Naive B cell (primary cell): ENCODE measurements at places on chromosomes 7 and 10.

DNA sequence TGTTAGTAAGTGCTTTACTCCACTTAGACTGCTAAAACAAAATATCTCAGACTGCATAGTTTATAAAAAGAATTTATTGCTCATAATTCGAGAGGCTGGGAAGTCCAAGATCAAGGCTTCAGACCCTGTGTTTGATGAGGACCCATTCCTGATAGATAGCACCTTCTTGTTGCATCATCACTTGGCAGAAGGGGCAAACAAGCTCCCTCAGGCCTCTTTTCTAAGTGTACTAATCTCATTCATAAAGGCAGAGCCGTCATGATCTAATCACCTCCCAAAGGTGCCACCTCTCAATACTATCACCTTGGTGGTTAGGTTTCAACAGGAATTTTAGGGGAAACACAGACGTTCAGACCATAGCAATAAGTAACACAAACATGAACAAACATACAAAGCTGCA, 55.4 kb downstream of the CRPPA start:
- no peaks in the 10 kb centered on the region for H3K36me3 ChIP-seq
- no peaks in the 10 kb centered on the region for H3K4me1 ChIP-seq
- H3K4me3 ChIP-seq, result no peak overlapping the region
- no peaks in the 10 kb centered on the region for H3K27me3 ChIP-seq

GRCh38 chr7:155324918-155325235, 27.2 kb downstream of the INSIG1 start:
- H3K4me1 ChIP-seq, result no peaks in the 10 kb centered on the region
- H3K27me3 ChIP-seq, result no peaks in the 10 kb centered on the region
- H3K36me3 ChIP-seq, result no peaks in the 10 kb centered on the region
- H3K27ac ChIP-seq, result no peak overlapping the region
- DNase-seq, result no peak

DNA sequence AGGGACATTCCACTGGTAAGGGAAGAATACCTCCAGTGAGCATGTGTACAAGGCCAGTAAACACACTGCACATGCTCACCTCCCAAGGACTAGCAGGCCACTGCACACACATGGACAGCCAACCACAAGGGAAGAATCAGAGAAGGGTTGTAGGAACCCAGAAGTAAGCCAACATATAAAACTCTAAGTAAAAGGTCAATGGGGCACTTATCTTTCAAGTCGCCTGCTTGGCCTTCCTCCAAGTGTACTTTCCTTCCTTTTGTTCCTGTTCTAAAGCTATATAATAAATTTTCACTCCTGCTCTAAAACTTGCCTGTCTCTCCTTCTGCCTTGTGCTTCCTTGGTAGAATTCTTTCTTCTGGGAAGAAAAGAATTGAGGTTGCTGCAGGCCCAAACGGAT, 33.0 kb downstream of the ORC5 start:
- H3K4me3 ChIP-seq, result no peak overlapping the region
- no peaks in the 10 kb centered on the region for H3K4me1 ChIP-seq
- H3K27ac ChIP-seq, result no peak overlapping the region
- H3K27me3 ChIP-seq, result no peaks in the 10 kb centered on the region
- no peak for DNase-seq
- peaks cover 14% of the 10 kb centered on the region for H3K36me3 ChIP-seq

DNA sequence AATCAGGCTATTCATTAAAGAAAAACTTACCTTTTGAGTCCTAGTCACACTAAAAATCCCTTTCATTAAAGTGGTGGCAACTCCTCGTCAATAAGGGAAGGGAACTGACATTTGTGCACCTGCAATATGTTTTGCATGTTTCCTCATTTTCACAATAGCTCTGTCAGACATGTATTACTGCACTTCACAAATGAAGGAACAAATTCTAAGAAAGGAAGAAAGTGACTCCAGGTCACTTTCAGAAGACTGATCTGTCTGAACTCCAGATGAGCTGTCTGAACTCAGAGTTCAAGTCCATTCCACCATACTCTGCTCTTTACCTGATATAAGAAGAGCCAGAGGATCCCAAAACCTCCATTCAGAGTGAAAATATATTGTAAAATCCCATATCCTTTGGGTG, 50.3 kb upstream of the GSAP start:
- peaks cover 5% of the 10 kb centered on the region for H3K4me1 ChIP-seq
- no peak overlapping the region for H3K27ac ChIP-seq
- H3K27me3 ChIP-seq, result no peaks in the 10 kb centered on the region
- no peak overlapping the region for H3K4me3 ChIP-seq
- H3K36me3 ChIP-seq, result no peaks in the 10 kb centered on the region
